ENCODE measurements at places on chromosomes 1 and 21.

DNA sequence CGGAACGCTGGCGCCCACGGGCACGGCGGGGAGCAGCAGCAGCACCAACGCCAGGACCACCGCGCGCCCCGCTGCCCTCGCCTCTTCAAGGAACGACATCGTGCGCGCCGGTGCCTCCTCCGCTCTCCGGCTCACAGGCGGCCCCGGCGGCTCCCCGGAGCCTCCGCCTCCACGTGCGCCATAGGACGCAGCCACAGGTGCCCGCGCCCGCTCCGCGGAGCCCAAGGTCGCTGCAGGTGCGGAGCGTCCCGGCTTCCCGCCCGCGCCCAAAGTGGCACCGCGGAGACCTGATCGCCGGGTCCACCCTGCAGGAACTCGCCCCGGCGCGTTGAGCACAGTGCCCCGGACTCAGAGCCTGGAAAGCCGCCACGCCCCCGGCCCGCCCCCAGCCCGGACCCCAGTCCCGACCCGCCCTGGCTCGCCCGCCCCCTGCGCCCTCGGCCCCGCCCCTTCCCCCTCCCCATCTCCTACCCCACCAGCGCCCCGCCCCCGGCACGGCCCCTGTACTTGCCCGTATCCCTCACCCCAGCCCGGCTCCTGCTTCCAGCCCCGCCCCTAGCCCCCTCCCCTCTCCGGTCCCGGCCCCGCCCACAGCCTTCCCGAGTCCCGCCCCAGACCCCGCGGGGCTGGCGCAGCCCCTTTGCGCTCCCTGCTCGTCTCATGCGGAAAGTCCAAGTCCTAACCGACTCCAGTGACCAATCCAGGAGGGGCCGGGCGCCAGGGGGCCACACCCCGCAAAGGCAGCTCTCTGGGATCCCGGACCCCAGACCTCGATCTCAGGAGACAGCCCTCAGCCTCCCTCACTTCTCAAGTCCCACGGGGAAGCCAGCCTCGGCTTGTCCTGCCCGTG is at the start of gene MEGF6:
MEGF6 (minus strand) TSS at position 339 of the 850 bp plus-strand sequence; CDS start at position 99, 240 bp downstream.
- DNase-seq: no peak

GRCh38 chr1:165576536-165576935 is 32.7 kb downstream of the LRRC52 start:
- no peak for DNase-seq

DNA sequence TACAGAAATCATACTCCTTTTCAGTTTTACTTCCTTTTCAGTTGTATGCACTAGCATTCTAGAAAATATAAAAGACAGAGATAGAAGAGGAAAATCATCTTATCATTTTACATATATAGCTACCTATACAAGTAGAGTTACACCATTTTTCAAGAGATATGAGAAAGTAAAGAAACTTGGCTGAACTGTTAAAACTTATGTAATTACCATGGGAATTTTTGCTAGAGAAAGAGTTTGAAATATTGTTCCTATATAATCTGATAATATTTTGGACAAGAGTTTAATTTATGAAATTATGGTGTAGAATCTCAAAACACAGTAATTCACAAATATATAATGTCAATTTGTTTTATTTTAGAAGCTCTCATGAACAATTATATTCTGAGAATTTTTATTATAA is 180.8 kb downstream of the PLPPR4 start:
- no peak for DNase-seq

DNA sequence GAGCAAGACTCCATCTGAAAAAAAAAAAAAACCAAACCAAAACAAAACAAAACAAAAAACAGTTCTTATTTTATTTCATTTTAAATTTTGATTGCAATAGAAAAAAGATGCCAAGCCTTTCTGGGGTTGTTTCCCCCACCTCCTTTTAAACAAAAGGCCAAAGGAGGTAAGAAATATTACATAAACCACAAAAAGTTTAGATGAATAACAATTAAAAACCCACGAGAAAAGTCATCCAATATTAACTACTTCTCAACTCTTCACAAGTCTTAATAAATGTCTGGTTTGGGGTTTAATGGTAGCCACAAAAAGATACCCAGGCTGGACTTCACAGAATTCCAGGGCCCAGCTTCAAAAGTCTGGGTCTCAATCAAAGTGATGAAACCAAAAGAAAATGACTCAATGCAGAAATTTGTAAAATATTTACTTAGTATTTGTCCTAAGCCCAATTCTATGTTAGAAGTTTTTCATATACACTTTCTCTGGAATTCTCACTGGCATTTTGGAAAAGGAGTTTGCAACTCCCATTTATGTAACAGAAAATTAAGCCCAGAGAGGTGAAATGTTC is 47.0 kb upstream of the SDC3 start:
- no peak for DNase-seq

DNA sequence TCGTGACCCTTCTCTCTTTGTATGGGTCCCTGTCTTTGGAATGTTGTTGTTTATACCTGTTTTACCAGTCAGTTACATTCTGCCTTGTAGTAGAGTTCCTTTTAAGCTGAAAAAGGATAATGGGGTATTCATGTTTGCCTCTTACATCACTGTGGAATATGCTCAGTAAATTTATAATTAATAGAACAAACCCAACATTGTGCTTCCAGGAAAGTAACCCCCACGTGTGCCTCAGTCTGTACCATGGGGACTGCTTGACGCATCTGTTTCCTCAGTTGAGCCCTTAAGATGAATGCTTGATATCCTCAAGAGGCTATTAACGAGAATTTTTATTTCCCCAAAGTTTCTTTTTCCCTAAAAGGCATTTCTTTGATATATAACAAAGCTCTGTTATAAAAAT is 73.4 kb downstream of the ST6GALNAC3 start:
- DNase-seq: no peak

DNA sequence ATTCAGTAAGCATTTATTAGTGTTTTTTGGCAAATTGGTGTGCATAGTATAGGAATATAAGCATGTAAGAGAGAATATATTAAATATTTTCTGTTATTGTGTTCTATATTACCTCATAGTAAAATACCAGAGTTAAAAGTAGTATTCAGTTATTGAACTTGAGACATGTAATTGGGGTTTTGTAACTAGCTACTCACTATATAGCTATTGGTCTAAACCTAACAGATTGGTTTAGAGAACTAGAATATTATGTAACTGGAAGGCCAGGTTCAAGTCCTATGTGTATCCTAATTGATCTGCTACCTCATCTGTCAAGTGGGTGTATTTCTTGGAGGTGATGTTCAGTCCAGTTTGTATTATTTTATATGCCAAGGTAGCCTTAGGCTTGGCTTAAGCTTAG is 26.3 kb downstream of the CLIC4 start:
- no peak for DNase-seq

- no peak for DNase-seq
These were observed 9.1 kb upstream of the RAB7B start for GRCh38 chr1:206012086-206012859.

DNA sequence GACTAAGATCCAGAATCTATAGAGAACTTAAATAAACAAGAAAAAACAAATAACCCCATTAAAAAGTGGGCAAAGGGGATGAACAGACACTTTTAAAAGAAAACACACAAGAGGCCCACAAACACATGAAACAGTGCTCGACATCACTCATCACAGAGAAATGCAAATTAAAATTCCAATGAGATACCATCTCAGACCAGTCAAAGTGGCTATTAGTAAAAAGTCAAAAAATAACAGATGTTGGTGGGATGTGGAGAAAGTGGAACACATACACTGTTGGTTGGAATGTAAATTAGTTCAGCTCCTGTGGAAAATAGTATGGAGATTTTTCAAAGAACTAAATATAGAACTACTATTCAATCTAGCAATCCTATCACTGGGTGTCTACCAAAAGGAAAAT is 143.1 kb downstream of the IFI44 start:
- DNase-seq: peak; percentile 24

GRCh38 chr1:32431736-32432400 is 33.0 kb upstream of the ZBTB8B start:
- no peak for DNase-seq

GRCh38 chr21:41170442-41170841 is 2.5 kb downstream of the BACE2 start:
- no peak for DNase-seq

DNA sequence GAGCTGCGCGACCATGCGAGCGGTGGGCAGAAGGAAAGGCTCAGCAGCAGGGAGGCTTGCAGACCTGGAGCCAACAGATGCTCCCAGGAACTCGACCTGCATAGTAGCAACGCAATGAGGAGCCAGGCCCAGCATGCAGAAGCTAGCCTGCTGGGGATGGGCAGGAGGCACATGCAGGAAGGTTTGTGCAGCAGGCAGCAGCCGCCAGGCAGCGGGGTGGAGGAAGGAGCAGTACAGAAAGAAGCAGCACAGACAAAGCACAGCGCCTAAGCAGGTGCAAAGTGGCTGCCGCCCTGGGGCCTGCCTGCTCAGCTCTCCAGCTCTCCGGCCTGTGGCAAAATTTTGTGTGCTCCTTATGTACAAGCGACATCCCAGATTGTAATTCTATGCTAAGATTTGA is 213.5 kb upstream of the MAP1LC3C start:
- no peak for DNase-seq

GRCh38 chr1:51280321-51280978 is 44.4 kb downstream of the RNF11 start:
- DNase-seq: no peak

DNA sequence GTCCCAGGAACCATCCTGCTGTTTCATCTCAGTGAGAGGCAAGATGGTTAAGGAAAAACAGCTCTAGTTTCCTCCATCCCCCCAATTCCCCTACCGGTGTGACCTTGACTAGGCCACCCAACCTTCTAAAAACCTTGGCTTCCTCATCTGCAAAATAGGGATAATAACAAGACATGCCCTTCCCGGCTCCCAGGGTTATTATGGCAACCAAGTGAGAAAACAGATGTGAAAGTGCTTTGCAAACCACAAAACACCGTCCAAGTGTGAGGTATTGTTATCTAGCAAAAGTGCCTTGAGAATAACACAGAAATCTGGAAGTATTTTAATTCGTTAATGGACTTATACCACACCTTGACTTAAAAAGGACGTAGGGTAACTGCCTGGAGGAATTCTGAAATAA is 62.7 kb downstream of the ITPKB start:
- DNase-seq: no peak

GRCh38 chr1:160260406-160261382 is 1.7 kb downstream of the DCAF8 start:
- DNase-seq: no peak

GRCh38 chr1:243739335-243740003 is 110.6 kb downstream of the AKT3 start:
- DNase-seq: no peak

GRCh38 chr1:237287876-237288521 is 246.0 kb downstream of the RYR2 start:
- no peak for DNase-seq

DNA sequence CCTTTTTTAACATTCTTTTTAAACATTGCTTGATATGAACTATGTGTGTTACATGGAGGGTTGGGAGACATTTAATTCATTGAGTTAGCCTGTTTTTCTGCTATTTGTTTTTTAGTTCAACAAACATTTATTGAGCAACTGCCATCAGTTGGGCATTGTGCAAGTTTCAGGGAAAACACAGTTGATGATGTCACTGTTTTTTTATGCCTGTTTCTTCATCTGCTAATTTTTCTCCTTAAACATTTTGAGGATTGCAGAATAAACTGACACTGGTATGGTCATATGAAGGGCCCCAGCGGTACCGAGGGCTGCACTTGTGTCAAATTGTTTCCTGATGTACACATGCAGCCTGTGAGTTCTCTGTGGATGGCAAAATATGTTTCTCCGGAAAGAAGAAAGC is 253.0 kb downstream of the FGGY start:
- DNase-seq: peak; percentile 65

DNA sequence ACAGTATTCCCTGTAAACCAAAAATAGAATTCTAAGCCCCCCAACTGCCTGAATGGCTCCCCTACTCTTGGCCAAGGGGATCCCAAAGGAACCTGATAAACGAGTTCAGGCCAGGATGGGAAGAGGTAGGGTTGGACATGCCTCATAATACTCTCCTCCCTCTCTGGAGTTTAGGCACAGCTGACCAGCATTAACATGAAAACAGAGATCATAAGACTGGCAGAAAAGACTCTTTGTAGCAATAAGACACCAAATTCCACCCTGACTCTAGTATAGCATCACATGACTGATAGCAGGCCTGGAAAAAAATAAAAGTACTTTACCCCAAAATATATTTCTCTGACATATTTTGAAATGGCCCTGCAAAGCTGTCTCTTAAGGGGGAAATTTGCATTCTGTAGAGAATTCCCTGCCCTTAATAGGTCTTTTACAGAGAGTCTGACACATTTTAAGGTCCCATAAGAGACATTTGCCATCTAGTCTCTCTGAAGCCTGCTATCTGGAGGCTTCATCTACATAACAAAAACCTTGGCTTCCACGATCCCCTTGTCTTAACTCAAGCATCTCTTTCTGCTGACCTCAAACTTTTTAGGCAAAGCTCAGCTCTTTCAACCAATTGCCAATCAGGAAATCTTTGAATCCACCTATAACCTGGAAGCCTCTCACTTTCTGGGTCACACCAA is 55.9 kb downstream of the SIK1 start:
- DNase-seq: no peak
